ENCODE measurements at places on chromosomes 2 and 18. TPM values are rescaled to one million over a fixed set of nuclear protein-coding genes. Genes with fewer than 3 reads are reported as not detected.

GRCh38 chr2:113167962-113168340, 5.8 kb upstream of the PSD4 start:
- DNase-seq = no peak

DNA sequence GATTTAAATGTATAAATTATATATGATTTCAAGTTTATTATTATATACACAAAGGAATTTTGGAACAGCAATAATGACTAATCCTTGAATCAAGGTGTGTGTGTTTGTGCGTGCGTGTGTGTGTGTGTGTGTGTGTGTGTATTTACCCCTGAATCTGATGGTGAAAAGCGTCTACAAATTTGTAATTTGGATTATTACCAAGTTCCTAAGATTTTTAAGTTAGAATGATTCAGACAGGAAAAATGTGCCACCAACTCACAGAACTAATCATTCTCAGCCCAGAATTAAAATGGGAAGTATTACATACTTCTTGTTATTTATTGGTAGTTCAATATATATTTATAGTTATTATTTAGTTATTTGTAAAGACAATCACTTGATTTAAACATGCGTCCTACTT, 12.3 kb downstream of the CALCRL start:
- no peak for DNase-seq

DNA sequence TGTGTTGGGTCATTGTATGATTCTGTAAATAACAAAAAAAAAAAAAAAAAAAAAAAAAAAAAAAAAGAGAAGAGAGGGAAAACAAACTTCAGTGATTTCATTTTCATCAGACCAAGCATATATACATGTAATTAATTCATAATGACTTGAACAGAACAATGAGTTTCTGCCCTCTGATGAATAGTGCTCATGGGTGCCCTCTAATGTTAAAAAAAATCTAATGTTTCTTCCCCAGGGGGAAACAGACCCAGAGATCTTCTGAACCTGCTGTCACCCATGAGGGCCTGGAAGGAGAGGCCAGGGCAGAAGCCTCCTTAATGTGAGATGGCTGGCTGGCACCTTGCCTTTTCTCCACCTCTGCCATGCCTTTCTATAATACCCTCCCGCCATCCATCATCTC, 289.2 kb downstream of the ZNF521 start:
- DNase-seq = no peak

DNA sequence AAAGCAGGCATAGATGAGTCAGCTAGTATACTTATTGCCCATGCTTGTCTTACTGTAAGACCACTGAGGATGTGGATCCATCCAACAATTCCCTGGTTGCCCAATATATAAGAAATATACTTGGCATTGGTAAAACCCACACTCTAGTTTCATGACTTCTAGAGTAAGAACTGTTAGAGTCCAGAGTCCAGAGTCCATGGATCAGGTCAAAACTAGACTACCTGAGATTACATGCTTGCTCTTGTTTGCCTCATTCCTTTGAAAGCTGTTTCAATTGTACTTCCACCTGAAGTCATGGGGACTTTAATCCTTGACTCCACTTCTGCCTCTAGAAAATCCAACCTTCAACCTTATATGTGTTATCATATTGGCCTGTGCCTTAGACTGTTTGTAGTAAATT, 707.6 kb upstream of the FAM98A start:
- no peak for DNase-seq

Gene DNAH7
- total RNA-seq = 2.6 TPM

Gene COBLL1
- total RNA-seq = 33.3 TPM

Measured in left colon (tissue), 2 donors.